HCT116 (cell line): ENCODE measurements at places on chromosomes 3 and 15. TPM values are rescaled to one million over a fixed set of nuclear protein-coding genes. Genes with fewer than 3 reads are reported as not detected.
A peak's percentile ranks its signal among the peaks of the same experiment; 100 is the strongest.

DNA sequence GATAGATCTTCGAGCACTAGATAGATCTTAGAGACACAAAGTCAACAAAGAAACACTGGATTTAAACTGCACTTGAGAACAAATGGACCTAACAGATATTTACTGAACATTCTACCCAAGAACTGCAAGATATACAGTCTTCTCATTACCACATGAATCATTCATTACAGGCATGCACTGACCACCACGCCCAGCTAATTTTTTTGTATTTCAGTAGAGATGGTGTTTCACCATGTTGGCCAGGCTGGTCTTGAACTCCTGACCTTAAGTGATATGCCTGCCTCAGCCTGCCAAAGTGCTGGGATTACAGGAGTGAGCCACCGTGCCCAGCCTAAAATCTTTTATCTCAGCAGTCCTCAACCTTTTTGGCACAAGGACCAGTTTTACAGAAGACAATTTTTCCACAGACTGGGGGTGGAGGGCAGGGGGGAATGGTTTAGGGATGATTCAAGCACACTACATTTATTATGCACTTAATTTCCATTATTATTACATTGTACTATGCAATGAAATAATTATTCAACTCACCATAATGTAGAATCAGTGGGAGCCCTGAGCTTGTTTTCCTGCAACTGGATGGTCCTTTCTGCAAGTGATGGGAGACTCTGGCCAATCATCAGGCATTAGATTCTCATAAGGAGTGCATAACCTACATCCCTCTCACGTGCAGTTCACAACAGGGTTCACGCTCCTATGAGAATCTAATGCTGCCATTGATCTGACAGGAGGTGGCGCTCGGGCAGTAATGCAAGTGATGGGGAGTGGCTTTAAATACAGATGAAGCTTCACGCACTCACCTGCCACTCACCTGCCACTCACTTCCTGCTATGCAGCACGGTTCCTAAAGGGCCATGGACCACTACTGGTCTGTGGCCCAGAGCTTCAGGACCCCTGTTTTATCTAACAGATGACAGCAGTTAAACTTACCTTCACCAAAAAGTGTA is 21.7 kb downstream of the CSNK1G1 start:
- H3K4me1 ChIP-seq, result peaks cover 14% of the 10 kb centered on the region
- H3K27me3 ChIP-seq, result no peaks in the 10 kb centered on the region
- DNase-seq, result peak; percentile 51
- H3K4me3 ChIP-seq, result no peak overlapping the region

GRCh38 chr3:137105277-137105977 is 147.6 kb downstream of the IL20RB start:
- DNase-seq, result peak; percentile 52
- no peak overlapping the region for H3K27ac ChIP-seq
- no peaks in the 10 kb centered on the region for H3K36me3 ChIP-seq
- no peaks in the 10 kb centered on the region for H3K4me1 ChIP-seq
- H3K27me3 ChIP-seq, result peaks cover 37% of the 10 kb centered on the region

DNA sequence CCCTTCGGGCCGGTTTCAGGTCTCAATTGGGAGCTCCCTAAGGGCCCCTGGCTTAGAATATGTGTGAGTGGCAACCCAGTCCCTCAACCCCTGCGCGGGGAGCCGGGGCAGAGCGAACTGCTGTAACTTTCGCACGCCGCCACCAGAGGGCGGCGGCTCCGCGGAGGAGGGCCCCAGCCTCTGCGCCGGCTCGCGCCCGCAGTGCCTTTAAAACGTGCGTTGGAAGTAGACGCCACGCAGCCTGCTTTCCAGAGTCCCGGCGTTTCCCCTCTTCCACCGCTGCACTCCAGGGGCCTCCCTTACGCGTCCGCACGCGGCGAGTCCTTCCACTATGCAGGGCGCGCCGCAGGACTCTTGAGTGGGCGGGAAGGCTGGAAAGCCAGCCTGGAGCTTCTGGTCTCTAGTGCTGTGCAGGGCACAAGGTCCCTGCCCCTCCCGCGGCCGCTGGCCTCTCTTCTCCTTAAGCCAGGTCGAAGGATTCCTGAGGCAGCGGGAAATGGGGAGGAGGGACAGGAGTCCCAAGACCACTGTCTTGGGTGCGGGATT is 23.7 kb upstream of the RNU6-1 start:
- peaks cover 31% of the 10 kb centered on the region for H3K4me1 ChIP-seq

DNA sequence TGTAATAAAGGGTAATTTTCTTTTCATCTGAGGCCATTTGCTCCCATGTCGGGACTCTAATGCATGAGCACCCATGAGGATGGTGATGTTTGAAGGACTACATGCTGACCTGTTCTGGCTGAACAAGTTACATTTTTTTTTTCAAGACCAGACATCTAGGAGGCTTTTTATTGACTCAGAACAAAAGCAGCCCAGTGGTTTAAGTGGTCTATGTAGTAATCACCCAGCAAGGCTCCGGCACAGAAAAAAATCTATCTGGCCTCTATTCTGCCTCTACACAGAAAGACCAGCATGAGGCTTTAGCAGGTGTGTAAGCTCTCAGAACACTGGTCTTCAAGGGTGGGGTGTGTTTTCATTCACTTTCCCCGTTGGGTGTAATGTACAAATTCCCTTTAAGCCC is 95.1 kb upstream of the ZBED2 start:
- DNase-seq, result no peak
- no peak overlapping the region for H3K27ac ChIP-seq
- peaks cover 3% of the 10 kb centered on the region for H3K4me1 ChIP-seq

NRROS gene
- 0.12 TPM for total RNA-seq

GRCh38 chr3:184604039-184604601 is 42.5 kb downstream of the EPHB3 start:
- no peak overlapping the region for H3K27ac ChIP-seq
- no peak for DNase-seq
- H3K27me3 ChIP-seq, result no peaks in the 10 kb centered on the region
- no peaks in the 10 kb centered on the region for H3K4me1 ChIP-seq

GRCh38 chr3:138461246-138461645 is 26.8 kb downstream of the ESYT3 start:
- H3K27ac ChIP-seq, result no peak overlapping the region
- H3K27me3 ChIP-seq, result no peaks in the 10 kb centered on the region
- H3K4me1 ChIP-seq, result peaks cover under 1% of the 10 kb centered on the region; the same call in 1 of the 2 replicates
- H3K36me3 ChIP-seq, result no peaks in the 10 kb centered on the region
- no peak overlapping the region for H3K4me3 ChIP-seq

- H3K36me3 ChIP-seq, result no peaks in the 10 kb centered on the region
- H3K27me3 ChIP-seq, result no peaks in the 10 kb centered on the region
- H3K4me3 ChIP-seq, result no peak overlapping the region
- H3K27ac ChIP-seq, result no peak overlapping the region
- DNase-seq, result peak; percentile 63
Observed at GRCh38 chr15:78241017-78241416, 6.7 kb upstream of the ACSBG1 start.

SH2D7 gene
- not detected for total RNA-seq

GRCh38 chr3:183370391-183370790 is 58.0 kb downstream of the MCF2L2 start:
- H3K4me1 ChIP-seq, result peaks cover 10% of the 10 kb centered on the region
- peak overlapping the region; percentile 38 for H3K4me3 ChIP-seq
- no peaks in the 10 kb centered on the region for H3K36me3 ChIP-seq
- H3K27ac ChIP-seq, result peak overlapping the region; percentile 40; the same call in 1 of the 2 replicates

CPEB1 gene
- total RNA-seq, result not detected

GOLGA8B gene
- 69.9 TPM for total RNA-seq

OXNAD1 gene
- 12.1 TPM for total RNA-seq
